ENCODE measurements at places on chromosomes 2 and 18.

- no peak for DNase-seq
Observed at GRCh38 chr2:31256611-31257382, 22.8 kb downstream of the EHD3 start.

- no peak for DNase-seq
Observed at GRCh38 chr18:37361335-37362157, 204.1 kb downstream of the CELF4 start.

DNA sequence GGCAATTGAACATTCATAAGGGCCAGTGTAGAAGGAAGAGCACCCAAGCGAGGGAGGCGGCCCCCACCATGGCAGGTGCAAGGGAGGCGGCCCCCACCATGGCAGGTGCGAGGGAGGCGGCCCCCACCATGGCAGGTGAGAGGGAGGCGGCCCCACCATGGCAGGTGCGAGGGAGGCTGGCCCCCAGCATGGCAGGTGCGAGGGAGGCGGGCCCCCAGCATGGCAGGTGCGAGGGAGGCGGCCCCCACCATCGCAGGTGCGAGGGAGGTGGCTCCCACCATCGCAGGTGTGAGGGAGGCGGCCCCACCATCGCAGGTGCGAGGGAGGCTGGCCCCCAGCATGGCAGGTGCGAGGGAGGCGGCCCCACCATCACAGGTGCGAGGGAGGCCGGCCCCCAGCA is 24.7 kb upstream of the GPC1 start:
- no peak for DNase-seq

DNA sequence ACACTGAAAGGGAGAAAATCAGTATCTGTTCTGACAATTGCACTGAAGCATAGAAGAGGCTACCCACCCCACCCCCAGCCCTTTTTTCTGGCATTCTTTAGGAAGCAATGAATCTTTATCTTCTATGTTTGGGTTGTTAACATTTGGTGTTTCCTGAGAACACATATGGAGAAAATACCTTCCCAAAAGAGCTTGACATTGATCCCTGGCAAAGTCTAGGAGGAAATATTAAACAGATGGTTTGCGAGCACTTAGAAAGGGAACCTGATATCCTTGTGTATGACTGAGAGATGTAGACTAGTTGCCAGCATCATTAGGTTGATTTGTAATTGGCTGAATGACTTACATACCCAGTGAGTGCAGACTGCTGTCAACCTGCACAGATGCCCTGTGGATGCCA is 42.9 kb downstream of the DOK1 start:
- no peak for DNase-seq

- DNase-seq: peak; percentile 8
Observed at GRCh38 chr18:54806526-54806925, 21.8 kb upstream of the RAB27B start.

- no peak for DNase-seq
Observed at GRCh38 chr2:230738924-230739323, 26.3 kb downstream of the CAB39 start.

GRCh38 chr2:181462033-181462432 is 4.8 kb downstream of the ITGA4 start:
- peak; percentile 16 for DNase-seq

- DNase-seq: no peak
Observed at GRCh38 chr2:188091220-188091619, 200.5 kb upstream of the GULP1 start.

DNA sequence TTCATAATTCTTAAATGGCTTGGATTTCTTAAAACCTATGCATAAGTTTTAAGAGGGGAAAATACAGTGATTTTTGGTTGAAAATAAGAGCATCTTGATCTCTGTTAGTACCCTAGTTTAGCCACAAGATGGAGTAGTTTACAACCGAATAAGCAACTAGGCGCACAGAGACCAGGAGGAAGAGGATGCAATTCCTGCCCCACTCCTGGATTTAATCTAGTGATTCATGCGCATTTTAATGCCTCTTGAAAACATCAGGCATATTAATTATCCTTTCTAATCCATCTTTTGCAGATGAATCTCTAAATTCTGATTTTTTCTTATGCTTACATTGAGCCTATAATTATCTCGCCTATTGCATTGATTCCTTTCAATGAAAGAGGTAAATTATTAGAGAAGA is 76.7 kb downstream of the MRPS9 start:
- DNase-seq: peak; percentile 87

DNA sequence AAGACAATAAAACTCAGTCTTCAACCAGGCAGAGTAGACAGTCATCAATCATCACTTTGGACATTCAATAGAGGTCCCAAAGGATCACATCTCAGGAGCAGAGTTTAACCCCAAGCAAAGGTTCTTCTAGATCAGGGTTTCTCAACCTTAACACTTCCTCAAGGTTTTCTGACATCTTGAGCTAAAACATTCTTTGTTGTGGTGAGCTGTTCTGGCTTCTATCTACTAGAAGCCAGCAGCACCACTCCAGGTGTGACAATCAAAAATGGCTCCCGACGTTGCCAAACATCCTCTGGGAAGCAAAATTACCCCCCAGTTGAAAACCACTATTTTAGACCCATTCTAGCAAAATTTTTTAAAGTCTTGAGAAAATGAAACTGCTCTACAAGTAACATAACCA is 22.0 kb downstream of the RTTN start:
- DNase-seq: no peak

DNA sequence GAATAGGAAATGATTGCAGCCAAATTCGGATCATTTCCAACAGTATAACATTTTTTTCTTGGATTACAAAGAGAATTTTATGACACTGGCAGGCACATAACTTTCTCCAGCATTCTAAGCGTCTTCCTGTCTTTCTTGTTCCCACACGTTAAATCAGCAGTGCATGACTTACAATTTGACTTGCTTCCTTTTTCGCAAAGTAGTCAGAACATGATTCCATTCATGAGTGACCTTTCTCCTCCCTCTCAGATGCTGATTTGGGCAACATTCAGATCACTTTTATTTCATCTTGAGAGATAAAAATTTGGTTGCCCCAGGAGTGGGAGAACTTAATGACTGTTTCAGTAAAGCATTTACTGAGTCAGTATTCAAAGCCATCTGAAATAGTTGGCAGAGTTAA is 858.7 kb upstream of the ACVR2A start:
- DNase-seq: no peak

DNA sequence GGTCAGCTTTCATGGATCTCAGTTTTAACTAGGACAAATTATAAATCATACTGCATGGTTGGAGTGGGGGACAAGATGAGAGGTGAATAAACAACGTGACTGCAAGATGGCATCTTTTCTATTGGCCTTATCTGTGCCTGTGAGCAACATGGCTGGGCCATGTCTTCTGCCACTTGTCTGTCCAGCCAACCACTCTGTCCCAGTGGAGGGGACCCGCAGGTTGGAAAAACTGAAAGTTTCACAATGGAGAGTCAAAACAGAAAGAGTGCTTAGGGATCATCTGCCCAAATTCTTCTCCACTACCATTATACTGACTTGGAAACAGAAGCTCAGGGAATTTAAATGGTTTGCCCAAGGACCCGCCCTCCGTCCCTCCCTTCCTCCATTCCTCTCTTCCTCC is 104.1 kb downstream of the ALK start:
- DNase-seq: no peak

DNA sequence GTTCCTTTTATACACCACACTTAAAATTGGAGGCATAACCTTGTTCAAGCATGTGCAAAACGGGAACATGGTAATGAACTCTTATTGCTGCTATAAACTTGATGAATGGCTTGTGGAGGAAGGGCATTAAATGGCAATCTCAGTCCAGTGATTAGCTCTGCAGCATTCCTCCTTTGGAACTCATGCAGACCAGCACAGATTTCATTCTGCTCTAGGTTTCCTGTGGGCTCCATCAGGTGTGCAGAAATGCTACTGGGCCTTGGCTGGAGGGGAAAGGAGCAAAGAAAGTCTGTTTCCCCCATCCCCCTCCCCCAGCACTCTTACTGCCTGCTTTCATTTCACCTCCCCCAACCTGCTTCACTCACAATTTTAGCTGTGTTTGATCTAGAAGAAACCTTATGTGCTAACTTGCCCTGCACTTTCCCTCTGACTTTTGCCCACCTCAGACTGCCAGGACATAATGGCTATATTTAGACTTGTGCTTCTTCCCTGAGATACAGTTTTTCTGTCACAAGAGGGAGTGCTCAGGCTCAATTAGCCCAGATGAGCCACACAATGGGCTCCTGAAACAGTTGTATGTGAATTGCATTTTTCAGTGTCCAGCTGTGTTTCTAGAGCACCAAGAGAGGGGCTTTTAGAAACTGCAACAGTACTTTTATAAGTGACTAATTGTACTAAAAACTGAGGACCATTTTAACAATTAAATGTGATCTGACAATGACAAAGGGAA is 109.8 kb downstream of the FSHR start:
- DNase-seq: no peak

GRCh38 chr2:172380436-172381274 is 46.7 kb upstream of the ITGA6 start:
- DNase-seq: no peak

DNA sequence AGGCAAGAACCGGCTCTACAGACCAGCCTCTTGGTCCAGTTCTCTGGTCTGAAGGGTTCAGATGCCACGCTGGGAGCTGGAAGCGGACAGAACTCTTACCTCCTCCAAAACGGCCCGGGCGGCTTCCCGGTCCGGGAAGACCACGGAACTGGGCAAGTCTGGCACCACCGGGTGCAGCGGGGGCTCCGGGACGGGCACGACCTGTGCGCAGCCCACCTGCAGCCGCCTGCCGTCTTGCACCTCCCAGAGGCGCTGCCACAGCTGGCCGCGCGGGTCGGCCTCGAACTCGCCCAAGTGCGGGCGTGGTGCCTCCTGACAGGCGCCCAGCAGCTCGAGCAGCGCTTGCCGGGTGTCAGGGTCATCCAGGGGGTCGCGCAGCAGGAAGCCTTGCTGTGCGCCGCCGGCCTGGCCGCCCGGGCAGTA is 773 bp downstream of the CMPK2 start:
- no peak for DNase-seq

DNA sequence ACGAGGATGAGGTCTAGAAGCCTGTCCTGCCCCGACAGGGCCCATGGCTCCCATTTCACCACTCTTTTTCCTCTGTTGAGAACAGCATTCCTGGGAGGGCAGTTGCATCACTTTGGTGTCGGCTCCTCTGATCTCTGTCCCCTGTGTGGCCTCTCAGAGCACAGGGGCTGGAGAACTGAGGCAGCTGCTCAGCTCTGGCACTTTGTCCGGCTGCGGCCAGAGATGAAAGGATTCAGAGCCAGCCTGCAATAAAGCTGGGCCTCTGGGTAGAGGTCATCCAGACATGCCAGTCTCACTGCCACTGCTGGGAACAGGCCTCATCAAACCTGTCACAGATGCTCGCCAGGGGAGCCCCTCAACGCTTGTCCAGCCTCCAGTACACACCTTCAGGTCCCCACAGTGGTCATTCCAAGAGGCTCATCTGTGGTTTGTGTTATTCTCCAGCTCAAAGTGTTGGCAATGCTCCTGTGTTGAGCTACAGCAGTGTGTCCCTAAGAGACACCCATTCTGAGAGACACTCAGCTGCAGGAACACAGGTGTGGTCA is 13.1 kb upstream of the ROCK2 start:
- peak; percentile 77 for DNase-seq

- DNase-seq: no peak
Observed at GRCh38 chr2:38653380-38653714, 12.6 kb upstream of the GALM start.

GRCh38 chr2:128422571-128422970 is 103.9 kb upstream of the HS6ST1 start:
- DNase-seq: peak; percentile 86

DNA sequence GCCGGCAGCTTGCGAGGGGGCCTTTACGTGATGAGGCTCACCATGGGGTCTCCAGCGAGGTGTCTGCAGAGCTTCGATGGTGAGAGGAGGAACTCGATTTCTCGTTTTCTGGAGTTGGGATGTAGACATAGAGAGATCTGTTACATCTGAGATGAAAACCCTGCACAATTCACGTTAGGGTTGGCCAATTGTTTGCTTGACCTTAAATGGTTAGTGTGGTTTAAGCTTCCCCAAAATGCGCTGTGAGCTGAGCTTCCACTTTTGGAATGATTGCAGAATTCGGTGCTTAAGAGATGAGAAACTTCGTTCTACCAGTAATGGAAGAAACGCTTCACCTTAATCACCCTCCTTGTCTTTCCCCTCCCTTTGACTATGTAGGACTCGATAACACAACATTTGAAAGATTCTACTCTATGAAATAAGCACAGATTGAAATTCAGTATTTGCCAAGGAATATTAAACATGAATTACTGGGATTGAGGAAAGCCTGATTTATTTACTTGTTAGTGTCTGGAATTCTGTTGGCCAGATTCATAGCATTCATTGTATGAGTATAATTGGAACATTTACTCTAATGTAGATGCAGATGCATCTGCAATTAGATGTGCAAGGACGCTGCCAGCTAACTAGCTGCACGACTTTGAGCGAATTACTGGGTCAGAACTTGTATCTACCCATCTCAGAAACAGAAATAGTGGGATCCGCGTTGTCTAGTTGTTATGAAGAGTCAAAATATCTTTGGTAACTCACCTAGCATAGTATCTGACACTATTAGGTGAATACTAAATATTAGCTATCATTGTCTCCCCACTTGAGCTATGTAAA is 1.6 kb upstream of the KLF7 start:
- peak; percentile 79 for DNase-seq

DNA sequence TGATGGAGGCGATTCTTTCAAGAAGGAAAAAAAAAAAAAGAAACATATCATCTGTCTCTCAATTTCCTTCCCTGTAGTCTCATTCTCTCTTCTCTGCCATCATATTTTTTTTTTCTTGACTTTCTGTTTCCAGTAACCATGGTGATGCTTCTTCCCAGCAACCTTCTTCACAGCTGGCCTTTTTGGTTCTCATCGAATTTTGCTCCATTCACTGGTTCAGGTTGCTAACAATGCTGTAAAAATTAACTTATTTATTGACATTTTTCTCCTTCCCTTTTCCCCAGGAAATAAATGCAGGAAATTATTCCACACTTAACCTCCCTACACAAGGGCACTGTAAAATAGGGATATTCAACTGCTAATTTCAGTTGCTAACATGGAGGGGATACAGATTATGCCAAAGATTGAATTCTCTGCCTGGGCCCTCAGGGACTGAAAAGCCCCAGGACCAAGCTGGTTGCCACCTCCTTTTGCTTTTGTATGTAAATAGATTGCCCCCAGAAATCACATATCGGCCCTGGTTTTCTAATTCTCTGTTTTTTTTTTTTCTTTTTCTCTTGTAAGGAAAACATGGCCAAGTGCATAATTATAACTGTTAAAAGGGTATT is 154.7 kb downstream of the MAP2 start:
- no peak for DNase-seq
